Activated CD8-positive, alpha-beta memory T cell treated with anti-CD3 and anti-CD28 coated beads for 4 hours (primary cell): ENCODE measurements at places on chromosomes 2 and 18.

DNA sequence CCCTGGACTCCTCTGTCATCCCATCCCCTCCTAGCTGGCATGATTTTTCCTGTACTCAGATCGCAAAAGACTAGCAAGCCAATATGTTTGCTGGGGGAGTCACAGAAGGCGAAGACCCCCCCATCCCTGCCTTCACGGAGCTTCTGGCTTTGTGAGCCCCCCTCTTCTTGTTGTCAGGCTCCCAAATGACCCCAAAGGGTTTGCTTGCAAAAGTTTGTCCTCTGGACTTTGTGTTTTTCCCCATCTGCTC is 169.9 kb downstream of the SMAD7 start:
- DNase-seq = no peak

DNA sequence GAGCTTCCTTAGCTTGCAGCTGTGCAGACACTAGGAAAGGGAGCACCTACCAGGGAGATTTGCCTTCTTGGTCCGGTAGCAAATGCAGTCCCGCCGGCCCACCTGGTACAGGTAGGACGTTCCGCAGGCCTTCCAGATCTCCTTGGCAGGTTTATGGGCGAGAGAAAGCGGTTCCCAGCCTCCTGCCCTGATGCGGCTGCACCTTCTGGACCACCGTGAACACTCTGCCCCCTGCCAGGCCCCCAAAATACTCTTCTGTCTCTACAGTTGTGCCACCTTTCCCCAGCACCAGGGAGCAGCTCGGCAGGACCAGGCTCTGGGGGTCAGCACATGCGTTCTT is 67.4 kb downstream of the HNRNPLL start:
- no peak for DNase-seq

DNA sequence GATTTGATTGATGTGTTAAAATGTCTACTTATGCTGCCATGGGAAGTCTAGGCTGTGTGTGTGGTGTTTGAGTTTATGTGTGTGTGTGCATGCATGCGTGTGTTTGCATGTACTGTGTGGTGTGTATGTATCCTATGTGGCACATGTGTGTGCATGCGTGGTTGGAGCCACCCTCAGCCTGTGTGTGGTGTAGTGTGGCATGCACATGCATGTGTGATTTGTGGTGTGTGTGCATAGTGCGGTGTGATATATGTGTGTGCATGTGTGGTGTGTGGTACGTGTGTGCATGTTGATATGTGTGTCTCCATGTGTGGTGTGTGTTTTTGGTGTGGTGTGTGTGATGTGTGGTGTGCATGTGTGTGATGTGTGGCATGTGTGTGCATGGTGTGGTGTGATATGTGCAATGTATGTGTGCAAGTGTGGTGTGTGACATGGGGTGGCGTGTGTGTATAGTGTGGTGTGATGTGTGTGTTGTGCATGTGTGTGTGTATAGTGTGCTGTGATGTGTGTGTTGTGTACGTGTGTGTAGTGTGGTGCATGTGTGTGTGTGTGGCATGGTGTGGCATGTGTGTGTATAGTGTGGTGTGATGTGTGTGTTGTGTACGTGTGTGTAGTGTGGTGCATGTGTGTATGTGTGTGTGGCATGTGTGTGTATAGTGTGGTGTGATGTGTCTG is 66.6 kb upstream of the HDAC4 start:
- no peak for DNase-seq

GRCh38 chr18:79944746-79945117 is 6.7 kb downstream of the SLC66A2 start:
- DNase-seq = no peak

GRCh38 chr2:73896362-73897239 is 3.8 kb downstream of the ACTG2 start:
- DNase-seq = peak; percentile 17

GRCh38 chr2:58879834-58880233 is 638.7 kb upstream of the FANCL start:
- DNase-seq = no peak

DNA sequence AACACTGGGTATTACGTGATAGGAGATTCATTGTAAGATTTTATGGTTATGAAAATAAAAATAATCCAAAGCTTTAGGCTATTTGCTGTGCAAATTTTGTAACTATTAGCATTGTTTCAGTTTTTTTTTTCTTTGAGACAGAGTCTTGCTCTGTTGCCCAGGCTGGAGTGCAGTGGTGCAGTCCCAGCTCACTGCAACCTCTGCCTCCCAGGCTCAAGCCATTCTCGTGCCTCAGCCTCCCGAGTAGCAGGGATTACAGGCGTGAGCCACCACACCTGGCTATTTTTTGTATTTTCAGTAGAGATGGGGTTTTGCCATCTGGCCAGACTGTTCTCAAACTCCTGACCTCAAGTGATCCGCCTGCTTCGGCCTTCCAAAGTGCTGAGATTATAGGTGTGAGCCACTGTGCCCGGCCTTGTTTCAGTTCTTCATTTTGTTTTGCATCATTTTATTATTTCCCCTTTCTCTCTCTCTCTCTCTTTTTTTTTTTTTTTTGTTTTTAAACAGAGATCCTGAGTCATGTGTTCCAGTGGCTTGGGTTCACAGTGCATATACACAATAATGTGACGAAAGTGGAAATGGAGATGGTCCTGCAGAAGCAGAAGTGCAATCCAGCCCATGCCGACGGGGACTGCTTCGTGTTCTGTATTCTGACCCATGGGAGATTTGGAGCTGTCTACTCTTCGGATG is 25.8 kb downstream of the CASP10 start:
- no peak for DNase-seq

GRCh38 chr18:34611904-34612303 is 98.2 kb upstream of the DTNA start:
- no peak for DNase-seq

- no peak for DNase-seq
Observed at GRCh38 chr2:113877711-113878598, 11.9 kb upstream of the ACTR3 start.

DNA sequence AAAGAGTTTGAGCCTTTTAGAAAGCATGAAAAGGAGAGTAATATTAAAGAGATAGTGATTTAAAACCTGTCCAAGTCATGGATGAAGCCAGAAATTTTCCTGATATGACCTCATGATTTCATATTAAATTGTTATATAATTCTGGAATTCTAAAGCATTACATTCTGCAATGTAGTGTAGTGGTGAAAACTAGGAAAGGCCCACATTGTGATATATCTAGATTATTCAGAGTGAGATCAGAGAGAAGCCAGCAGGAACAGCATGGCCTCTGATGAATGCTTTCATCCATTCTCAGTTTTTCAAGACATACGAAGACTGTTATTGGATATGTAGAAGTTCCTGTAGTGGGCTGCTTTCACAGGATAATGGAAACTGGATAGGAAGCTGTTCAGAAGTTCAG is 98.8 kb downstream of the LCLAT1 start:
- DNase-seq = no peak

GRCh38 chr2:74559912-74560311 is 5.4 kb downstream of the DOK1 start:
- DNase-seq = no peak

GRCh38 chr18:59660366-59660765 is 36.9 kb downstream of the CCBE1 start:
- no peak for DNase-seq

GRCh38 chr2:43136876-43137275 is 89.5 kb downstream of the ZFP36L2 start:
- DNase-seq = peak; percentile 62

DNA sequence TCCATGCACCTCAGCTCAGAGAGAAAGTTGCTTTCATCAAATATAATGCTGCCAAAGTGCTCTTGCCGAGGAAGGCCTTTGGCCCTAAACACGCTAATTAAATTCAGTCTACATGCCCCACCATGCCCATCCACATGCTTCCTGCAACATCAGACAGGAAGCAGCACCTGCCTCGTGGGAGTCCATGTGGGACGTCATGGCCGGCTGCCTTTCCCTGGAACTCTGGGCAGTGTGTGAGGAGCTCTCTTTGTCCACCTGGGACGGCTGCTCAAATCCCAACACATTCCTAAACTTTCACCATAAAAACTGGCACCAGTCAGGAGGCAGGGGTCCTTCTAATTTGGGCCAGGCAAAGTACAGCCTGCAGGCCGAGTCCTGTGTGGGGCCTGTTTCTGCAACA is 23.1 kb downstream of the FAM178B start:
- no peak for DNase-seq

DNA sequence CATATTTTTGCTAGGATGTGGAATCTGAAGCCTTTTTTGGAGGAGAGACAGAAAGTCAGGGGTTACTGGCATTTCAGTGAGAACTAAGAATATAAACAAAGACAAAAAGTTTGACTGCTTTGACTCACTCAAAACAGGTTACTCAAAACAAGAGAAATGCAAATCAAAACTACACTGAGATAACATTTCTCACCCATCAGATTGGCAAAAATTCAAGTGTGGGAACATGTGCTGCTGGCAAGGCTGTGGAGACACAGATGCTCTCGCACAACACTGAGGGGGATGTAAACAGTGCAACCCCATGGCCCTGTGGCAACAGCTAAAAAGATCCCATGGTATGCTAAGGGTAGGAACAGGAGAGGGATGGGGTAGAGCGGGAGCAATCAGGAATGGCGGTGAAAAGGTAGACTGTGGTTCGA is 86.6 kb downstream of the DTNB start:
- no peak for DNase-seq

DNA sequence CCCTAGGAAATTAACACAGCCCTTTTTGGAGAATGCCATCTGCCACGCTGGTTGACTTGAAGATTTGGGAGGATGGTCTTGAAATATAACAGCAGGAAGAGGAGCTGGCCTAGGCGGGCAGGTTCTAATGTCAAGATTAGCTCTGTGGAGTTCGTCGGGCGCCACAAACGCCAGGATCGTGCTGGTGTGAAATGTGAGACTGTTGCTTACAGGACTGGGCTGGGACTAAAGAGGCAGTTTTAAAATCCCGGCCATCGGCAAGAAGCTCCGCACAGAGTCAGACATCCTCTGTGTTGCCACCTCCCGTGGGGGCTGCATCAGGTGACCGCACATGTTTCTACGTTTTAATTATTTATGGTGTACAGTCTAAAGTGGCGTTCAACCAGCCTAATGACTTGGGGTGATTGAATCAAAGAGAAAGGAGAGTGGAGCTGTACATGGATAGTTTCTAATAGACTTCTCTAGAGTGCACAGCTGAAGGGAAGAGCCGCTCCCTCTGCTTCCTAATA is 99.4 kb upstream of the BCL11A start:
- no peak for DNase-seq

DNA sequence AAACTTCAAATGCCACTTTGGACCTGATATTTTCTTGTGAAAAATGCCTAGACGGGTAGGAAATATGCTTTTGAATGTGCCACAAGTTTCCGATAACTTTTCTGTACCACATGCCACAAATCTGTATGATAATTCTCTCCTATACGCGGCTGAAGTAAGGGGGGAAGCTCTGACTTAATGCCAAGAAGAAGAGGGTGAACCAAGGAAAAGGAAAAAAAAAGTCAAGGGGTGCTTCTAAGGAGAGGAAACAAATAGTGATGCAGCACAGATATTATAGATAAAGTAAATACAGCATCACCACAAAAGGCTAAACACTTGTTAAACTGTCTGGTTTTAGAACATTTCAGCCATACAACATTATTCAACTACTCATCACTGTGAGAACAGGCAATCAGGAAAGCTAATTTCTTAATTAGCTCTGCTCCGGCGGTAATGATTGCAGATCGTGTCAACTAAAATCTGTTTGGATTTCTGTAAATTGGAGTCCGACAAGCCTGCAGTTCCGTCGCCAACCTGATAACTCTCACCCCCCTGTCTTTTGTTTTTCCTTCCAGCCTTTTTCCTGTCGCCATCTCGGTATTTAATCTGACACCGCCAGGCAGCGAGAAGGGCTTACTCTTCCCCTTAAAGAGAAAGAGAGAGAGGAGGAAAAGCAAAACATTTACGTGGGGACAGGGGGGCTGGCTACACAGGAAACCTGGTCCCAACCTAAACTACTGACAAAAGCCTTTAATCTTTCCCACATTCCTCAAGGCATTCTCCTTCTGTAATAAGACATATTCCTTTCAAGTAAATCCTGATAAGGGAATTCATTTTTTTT is 67.5 kb downstream of the ZEB2 start:
- DNase-seq = no peak

DNA sequence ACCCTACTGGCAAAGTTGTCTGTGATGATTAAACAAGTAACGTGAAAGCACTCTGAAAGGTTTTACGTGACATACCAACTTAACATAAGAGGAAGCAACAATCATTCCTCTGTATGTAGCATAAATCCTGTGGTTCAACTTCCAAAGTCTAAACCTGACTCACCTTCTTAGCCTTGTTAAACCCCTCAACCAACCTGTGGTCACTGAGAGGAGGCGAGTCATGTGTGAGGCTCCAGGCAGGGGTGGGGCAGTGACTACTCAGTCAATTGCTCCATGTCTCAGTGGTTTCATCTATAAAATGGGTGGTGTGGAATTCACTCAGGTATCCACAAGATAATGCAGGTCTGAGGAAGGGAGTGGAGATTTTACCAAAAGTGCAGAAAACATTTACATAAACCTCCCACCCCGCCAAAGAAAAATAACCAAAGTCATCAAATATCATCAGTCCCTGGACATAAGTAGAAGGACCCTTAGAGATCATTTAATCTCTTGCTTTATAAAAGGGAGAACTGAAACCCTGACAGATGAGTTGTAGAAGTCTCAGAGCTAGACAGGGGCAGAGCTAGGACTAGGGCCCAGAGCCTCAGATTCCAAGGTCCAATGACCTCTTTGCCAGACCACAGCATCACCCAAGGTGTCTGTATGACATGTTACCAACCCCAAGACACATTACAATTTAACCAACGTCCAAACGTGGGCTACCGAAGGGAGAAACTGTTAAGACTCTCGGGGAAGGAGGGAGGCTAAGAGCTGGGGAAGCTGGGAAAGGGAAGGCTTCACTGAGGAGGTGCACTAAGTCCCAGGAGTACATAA is 3.7 kb upstream of the PCBP1 start:
- peak; percentile 37 for DNase-seq

GRCh38 chr18:9237981-9238380 is 96.6 kb upstream of the TWSG1 start:
- no peak for DNase-seq

GRCh38 chr2:52383541-52383940 is 1351.6 kb upstream of the NRXN1 start:
- DNase-seq = no peak

- no peak for DNase-seq
Observed at GRCh38 chr2:188142636-188143295, 148.9 kb upstream of the GULP1 start.

DNA sequence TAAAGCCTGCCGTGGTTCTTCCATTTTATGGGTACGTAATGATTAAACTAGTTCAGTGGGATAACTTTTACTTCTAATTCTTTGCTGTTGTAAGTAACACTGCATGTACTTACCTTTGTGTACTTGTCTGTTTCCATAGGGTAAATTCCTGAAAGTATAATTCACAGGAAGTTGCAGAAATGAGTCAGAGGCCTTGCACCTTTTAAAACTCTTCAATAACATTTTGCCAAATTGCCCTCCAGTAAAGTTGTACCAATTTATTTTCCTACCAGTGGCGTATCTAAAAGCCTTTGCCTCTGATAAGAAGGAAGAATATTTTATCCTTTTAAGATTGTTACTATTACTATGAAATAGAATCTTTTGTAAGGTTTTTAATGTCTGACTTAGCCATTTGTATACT is 65.1 kb downstream of the CAB39 start:
- no peak for DNase-seq

- no peak for DNase-seq
Observed at GRCh38 chr2:39696838-39697237, 31.1 kb downstream of the TMEM178A start.
